ENCODE measurements at places on chromosomes 5 and 9. TPM values are rescaled to one million over a fixed set of nuclear protein-coding genes. Genes with fewer than 3 reads are reported as not detected.

GRCh38 chr5:136113606-136114005 lies 19.0 kb upstream of the SMAD5 start:
- no peak for DNase-seq

DNA sequence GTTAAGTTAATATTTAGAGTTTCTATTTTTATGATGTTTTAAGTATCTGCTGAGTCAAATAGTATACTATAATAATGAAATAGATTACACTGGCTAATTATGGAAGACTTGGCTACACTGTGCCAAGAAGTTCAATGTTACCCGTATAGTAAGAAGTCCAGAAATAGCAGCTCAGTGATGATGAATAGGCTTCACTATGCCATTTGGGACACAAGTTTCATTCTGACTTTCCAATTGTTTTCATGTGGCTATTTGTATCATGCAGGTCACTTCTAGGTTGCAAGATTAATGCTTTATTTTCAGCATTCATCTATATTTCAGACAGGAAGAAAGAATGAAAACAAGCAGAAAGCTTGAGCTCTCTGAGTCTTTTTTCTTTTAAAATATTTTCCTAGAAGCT lies 194.5 kb upstream of the RIOK2 start:
- no peak for DNase-seq

GRCh38 chr9:114176624-114177291 lies 21.4 kb downstream of the COL27A1 start:
- no peak for DNase-seq

The FBP2 gene
- not detected for total RNA-seq

DNA sequence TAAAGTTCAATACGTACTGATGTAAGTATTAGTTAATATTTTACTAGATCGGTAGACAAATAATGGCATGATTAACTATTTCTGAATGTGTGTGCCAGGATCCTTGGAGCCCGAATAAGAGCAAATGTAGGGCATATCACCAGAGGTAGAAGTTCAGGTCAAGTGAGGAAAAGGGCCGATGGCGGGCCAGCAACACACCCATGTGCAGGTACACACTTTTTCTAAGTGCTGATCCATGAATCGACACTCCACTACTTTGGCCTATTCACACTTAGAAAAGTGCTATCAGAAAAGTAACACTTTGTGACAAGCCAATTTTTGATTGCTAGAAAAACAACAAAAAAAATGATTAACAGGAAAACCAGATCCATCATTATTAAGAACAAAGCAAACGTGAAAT lies 150.3 kb downstream of the AUH start:
- no peak for DNase-seq

DNA sequence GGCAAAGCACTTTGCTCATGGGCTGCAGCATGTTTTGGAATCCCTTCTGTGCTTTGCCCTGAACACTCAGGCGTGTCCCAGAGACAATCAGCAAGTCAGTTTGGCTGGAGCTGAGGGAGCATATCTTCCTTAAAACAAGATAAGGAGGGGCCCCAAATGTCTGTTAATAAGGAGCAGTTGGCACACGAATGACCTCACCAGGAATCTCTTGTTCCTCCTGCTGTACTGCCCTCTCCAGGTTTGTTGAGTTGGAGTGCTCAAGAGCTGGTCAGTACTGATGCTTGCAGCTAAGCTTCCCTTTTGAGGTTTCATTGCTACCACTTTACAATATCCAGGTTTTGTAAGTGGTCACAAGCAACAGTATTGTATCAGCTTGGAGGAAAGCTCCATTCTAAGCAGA lies 101.3 kb upstream of the EGFLAM start:
- DNase-seq = peak; percentile 60

The OR13C8 gene
- not detected for total RNA-seq

The PLAC8L1 gene
- total RNA-seq = not detected

- no peak for DNase-seq
These were observed 75.1 kb downstream of the MAST4 start for GRCh38 chr5:66671305-66671704.

- no peak for DNase-seq
These were observed 72.7 kb downstream of the TTLL11 start for GRCh38 chr9:122020398-122020797.

The ENHO gene
- total RNA-seq = 0.92 TPM

DNA sequence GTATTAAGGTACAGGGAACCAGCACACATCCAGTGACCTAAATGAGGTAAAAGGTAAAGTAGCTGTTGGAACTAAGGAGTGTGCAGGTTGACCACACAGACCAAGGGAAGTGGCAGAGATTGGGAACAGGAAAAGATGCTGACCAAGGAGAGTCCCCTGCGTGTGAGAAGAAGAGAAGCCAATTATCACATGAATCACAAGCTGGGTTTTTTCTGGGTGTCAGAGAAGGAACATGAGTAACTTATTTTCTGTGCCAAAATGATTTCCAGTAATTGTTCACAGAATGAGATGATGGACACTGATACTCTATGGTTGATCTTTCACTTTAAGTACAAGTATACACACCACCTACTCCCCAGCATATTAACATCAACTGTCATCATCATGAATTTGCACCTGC lies 130.7 kb upstream of the ACO1 start:
- DNase-seq = no peak

DNA sequence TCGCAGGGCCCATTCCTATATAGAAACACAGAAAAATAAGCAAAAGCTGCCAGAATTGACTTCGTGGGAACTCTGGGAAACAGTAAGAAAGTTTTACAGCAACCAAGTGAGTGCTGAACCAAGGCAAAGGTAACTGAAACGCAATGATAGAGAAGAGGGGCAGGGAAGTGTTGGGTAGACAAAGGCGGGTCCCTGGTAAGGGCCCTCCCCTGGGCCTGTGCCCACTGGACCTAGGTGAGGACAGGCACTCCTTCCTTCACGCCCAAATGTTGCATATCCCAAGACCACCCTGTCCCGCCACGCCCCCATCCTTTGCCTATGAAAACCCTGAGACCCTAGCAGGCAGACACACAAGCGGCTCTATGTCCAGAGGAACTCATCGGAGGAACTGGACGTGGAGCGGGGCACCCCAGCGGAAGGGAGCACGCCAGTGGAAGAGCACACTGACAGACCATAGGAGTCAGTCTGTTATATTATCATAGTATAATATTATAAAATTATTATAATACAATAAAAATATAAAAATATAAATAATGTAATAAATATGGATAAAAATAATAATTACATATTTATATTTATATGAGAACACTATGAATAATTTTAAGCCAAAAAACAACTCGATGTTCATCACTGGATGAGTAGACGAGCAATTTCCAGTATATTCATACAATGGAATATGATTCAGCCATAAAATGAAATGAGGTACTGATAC lies 27.9 kb downstream of the CDKN2A start:
- no peak for DNase-seq

- no peak for DNase-seq
These were observed 56.8 kb downstream of the MTREX start for GRCh38 chr5:55364537-55365055.

The ANGPTL2 gene
- total RNA-seq = 1.2 TPM

The SFXN1 gene
- 77.4 TPM for total RNA-seq

- DNase-seq = no peak
These were observed 25.7 kb downstream of the SLC1A1 start for GRCh38 chr9:4515958-4516375.

DNA sequence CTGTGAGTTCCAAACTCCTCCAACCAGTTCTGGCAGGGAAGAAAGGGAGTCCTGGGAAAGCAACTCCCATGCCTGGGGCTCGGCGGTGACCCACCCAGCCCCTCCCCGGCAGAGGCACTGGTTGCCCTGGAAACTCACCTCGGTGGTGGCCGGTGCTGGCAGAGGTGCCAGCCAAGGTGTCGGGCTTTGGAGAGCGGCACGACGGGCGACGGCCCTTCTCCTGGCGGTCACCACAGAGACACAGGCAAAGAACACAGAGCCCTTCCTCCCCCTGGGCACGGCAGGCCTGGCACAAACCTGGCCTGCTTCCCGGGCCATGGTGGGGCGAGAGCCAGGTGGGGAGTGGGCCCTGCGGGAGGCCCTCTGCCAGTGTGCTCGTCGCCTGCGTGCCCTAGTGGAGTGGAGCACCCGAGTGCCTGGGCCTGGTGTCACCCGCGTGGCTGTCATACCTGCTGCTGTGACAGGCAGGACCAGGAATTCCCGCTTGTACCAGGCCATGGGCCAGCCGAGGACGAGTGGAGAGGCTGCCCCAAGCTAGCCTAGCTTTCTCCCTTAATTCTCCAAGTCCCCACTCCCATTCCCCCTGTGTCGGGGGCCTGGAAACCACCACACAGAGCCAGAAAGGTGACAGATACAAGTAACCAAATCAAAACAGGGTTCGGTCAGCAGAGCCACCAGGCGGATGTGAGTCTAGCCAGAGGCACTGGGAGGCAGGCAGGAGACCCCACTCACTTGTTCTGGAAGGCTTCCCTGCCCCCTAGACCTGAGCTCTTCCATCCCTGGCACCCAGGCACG lies 8.2 kb upstream of the RALGDS start:
- DNase-seq = no peak

DNA sequence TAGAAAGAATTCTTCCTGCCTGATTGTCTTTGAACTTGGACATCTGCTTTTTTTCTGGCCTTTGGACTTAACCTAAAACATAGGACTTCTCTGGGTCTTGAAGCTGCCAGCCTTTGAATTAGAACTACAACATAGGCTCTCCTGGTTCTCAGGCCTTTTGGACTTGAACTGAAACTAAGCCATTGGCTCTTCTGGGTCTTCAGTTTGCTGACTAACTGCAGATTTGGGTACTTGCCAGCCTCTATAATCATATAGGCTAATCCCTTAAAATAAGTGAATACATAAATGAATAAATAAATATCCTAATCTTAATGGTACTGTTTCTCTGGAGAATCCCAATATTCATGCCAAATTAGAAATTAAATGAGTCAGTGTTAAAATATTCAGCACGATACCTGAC lies 473.4 kb upstream of the PAPPA start:
- no peak for DNase-seq

DNA sequence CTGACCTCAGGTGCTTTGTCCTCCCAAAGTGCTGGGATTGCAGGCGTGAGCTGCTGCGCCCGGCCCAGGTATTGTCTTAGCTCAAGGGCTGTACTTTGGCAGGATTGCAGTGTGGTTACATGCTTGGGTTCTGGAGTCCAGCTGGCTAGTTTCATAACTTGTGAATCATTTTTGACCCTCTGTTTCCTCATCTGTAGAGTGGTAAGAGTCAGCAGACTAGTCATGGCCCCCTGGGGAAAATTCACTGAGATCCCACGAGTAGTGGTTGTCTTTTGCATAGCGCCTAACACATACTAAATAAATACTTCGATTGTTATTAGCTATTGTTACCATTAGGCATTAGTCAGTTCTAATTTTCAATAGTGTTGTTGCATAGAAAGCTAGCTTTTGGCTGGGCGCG lies 14.3 kb downstream of the PTPA start:
- DNase-seq = peak; percentile 46

DNA sequence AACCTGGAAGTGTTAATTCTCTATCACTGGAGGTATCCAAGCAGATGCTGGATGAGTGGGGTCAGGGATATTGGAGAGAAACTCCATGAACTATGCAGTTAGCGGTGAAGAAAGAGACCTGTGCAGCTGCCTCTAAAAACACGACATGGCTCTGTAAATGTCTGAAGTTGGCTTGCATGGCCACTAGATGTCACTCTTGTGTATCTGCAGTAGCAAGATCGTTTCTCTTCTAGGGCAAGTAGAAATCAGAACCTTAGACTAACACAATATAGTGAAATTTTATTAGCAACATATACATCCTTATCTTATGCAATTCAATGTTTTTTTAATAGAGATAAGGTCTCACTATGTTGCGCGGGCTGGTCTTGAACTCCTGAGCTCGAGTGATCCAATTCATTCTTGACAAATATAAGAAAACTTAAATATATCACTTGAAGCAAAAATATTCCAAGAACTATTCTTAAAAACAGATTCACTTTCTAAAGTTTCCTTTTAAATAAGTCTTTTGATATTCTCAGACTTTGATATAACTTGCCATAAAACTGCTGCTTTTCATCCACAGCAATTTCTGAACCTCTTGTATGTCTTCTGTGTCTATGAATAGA lies 2.9 kb downstream of the OR2S2 start:
- DNase-seq = peak; percentile 77

The FAXDC2 gene
- total RNA-seq = 13.7 TPM

DNA sequence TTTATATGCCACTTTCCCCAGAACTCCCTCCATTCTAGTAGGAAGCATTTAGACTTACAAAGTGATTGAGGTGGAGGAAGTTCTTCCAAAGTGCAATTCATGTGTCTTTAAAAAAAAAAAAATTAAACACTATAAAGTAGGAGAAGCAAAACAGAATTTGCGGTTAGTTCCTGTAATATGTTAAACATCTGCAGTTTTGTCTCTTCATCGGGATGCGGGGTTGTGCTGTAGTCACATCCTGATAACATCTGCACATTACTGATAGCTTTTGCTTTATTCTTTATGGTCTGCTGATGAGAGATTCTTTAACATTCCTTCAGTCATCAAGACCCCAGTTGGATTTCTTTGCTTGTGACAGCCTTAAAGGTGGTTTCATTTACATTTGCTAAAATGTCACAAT lies 694.3 kb downstream of the NR2F1-AS1 start:
- no peak for DNase-seq

DNA sequence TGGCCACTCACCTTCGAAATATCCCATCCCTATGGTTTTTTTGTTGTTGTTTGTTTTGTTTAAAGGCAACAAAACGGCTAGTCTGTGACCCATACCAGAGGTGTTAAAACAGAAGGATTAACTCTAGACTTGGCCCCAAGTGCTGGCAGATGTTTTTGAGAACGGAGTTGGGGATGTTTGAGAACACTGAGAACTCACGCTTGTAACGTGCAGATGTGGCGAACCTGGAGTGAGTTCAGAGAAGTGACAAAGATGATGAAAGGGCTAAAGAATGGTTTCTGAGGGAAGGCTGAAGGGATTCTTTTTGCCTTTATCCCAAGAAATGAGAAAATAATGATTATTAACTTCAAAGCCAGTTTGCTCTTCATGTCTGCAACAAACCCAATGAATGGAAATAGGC lies 286.5 kb downstream of the ZNF608 start:
- DNase-seq = no peak

The COL23A1 gene
- not detected for total RNA-seq

The IRX4 gene
- total RNA-seq = not detected

The PTGDS gene
- total RNA-seq = not detected

DNA sequence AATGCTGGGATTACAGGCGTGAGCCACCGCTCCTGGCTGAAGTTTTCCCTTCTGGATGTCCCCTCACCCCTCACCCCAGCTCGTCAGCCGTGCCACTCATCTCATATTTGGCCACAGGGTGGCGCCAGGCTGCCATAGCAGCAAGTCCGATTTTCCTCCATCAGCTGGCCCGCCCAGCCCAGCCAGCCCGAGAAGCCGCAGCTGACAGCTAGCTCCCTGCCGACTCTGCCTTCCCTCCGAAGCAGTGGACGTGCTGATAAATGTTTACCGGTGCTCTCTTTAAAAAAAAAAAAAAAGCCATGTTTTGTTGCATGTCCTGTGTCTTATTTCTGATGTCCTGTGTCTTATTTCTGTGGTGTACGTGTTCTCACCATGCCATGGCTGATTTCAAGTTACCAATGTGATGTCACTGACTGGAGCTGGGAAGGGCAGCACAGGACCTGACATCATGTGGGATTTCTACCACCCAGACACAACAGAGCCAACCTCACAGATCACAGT lies 58.3 kb downstream of the PFDN1 start:
- peak; percentile 87 for DNase-seq

The CHSY3 gene
- 7.8 TPM for total RNA-seq

The MARCOL gene
- total RNA-seq = not detected

The TLE1 gene
- total RNA-seq = 28.5 TPM
